ENCODE measurements at places on chromosomes 16 and 17.

- no peak for DNase-seq
These were observed 29.7 kb downstream of the BRIP1 start for GRCh38 chr17:61833536-61834193.

DNA sequence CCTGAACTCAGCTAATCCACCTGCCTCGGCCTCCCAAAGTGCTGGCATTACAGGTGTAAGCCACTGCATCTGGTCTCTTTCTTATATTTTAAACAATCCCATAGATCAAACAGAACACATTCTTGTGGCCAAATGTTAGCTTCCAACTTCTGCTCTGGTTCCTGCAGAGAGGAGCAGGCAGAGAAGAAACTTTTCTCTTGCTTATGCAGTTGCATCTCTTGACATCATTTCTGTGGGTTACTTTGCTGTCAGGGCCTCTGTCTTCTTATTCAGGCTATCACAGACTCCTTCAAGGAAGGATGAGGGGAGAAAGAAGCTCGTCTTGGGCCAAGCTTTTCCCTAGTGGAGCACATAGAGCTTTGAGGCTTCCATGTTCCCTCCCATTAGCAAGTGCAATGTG, 7.8 kb downstream of the HSD17B2 start:
- DNase-seq, result no peak

- DNase-seq, result no peak
These were observed 226.7 kb upstream of the HSBP1 start for GRCh38 chr16:83581082-83581481.

- no peak for DNase-seq
These were observed 64.1 kb upstream of the CACNG4 start for GRCh38 chr17:66900126-66901010.

GRCh38 chr17:15479703-15480102, 12.3 kb upstream of the CDRT4 start:
- no peak for DNase-seq

DNA sequence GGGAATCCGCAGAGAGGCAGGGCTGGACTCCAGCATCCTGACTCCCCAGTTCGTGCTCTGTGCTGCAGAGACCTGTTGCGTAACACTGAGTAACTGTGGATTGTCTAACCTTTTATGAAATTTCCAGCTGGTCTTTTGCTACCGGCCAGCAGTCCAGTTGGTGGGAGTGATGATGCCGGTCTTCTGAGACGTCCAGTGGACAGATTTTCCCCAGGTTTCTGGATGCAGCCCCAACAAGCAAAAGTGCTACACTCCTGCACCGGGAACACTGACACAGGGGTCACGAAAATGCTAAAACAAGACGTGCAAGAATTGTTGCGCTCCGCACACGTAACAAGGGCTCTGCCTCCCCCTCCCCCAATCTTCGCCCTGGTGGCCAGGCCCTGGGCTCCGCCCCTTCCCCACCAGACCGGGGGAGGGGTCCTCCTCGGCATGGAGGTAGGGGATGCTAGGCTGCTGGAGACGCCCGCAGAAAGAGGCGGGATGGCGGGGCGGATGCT, 701 bp upstream of the MRC2 start:
- no peak for DNase-seq

GRCh38 chr16:31192856-31193642, 9.5 kb downstream of the PYCARD start:
- no peak for DNase-seq

DNA sequence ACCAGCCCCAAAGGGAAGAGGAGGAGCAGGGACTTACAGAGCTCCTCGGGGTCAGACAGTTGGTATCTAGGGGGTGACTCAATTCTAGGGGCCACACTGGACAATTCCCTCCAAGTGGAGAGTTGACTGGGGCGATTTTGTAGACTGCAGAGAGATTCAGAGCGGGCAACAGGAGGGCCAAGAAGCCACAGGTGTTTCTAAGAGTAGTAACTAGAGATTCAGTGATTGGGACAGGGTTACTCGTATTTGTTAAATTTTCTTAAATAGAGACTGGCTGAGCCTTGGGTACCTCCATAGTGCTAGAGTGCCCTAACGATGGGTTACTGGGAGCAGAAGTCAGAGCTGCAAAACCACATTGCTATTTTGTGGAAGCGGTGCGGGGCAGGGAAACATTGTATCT, 3.3 kb upstream of the INPP5K start:
- no peak for DNase-seq

DNA sequence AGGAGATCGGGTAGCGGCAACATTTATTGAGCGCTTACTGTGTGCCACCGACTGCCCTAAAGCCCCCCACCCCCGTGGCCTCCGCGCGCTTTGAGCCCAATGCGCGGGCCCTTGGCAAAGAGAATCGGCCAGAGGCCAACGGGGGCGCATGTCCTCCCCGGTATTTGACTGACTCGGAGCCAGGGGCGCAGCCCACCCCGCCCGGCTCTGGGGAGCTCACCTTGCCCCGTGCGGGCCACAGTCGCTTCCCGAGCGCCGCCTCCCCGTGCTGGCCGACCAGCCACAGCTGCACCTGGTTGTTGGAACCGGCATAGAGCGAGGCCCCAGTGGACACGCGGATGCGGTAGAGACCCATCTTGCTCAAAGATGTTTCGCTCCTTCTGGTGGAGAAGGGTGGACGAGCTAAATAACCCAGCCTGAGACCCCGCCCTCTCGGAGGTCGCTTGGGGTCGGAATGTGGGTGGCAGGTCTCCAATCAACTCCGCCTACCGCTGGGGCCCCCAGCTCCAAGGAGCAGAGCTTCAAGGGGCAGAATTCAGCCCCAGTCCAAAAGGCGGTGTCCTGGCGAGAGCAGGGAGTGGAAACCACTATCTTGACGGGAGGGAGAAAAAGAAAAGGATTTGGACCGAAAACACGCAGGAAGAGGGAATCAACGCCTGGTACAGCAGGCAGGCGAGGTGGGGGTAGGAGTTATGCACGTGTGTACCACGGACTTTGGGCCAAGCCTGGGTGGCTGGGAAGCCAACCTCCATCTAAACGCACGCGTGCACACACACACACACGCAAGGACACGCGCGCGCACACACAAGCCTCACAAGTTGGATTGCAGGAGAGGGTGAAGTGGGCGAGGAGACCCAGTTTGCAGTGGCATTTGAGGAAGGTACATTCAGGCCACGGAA, at the start of gene ALOX15:
Gene ALOX15 (minus strand): TSS at position 382 of the 899 bp plus-strand sequence. CDS start 27 bp downstream, at position 355.
- no peak for DNase-seq

DNA sequence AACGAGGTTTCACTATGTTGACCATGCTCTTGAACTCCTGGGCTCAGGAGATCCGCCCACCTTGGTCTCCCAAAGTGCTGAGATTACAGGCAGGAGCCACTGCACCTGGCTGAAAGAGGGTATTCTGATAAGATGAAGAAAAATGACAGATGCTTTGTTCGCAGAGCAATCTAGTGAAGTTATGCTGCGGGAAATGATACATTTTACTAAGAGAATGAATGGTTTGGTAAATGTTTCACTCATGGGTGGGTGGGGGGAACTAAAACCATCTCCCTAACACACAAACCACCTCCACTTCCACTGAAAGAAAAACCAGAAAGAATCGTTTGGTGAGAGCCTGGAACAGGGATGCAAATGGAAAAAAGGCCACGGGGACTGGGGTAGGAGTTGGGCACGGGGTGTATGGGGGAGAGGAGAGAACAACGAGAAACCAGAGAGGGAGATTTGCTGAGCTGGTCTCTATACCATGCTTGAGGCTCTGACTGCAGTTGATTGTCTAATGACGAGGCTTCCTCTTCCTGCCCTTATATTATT, 19.0 kb upstream of the XYLT2 start:
- DNase-seq, result no peak

- no peak for DNase-seq
These were observed 19.1 kb upstream of the DDX52 start for GRCh38 chr17:37662353-37662752.

- no peak for DNase-seq
These were observed 41.3 kb downstream of the ERCC4 start for GRCh38 chr16:13961099-13961811.

DNA sequence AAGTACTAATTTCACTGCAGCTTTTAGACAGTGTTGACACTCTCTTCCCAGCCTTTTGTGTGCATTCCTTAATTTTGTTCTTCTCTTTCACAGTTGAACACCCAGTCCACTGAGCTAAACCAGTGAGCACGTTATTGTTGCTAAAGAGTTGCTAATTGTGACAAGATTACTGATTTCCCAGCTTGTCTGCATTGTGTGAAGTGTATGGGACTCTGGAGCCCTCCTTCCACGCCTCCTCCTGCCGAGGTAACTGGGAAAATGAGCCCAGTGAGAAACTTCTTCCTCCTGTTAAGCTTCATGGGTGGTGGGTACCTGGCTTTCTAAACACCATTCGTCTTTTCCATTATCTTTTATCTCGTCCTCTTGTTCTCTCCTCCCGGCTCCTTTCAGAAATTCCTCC, 29.8 kb upstream of the DNAH17 start:
- DNase-seq, result no peak

- DNase-seq, result no peak
These were observed at the start of gene GRB7 for GRCh38 chr17:39737760-39738567. Gene GRB7, plus strand, starts transcription at chr17:39737938. Its CDS starts 4,364 bp downstream, at chr17:39742302.

GRCh38 chr17:9956474-9957131, 51.5 kb upstream of the RCVRN start:
- no peak for DNase-seq

GRCh38 chr17:63126607-63127006, 160.6 kb downstream of the TANC2 start:
- no peak for DNase-seq

GRCh38 chr17:69179227-69179952, 37.7 kb upstream of the ABCA6 start:
- DNase-seq, result no peak

- DNase-seq, result peak; percentile 40
These were observed 2.2 kb upstream of the PDP2 start for GRCh38 chr16:66878067-66878466.

DNA sequence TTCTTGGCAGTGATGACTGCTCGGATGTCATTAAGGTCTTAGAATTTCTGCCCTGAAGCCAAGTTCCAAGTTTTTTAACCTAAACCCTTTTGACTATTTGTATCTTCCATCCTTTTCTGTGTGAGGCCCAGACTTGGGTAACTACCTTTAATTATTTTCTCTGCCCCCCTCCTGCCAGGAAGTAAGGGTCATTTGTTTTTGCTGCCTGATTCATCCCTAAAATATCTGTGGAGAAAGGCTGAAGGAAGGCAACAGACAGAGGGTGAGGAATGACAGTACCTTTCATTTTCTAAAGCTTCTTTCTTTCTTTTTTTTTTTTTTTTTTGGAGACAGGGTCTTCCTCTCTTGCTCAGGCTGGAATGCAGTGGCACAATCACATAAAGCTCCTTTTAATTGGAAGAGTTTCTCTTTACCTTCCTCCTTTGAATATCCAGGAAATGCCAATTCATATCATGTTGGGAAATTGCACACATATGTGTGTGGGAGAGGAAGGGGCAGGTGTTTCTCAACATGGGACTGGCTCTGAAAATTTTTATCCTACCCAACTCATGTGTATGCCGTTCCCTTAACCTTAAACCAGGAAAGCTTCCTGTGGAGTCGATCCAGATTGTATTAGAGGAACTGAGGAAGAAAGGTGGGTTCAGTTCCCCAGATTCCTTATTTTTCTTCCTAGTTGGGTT, 957 bp downstream of the VPS25 start:
- DNase-seq, result no peak

GRCh38 chr17:50829332-50829731, 6.1 kb upstream of the WFIKKN2 start:
- no peak for DNase-seq

Measured in activated CD8-positive, alpha-beta memory T cell treated with anti-CD3 and anti-CD28 coated beads for 48 hours (primary cell).